ENCODE measurements at places on chromosomes 2 and 18. TPM values are rescaled to one million over a fixed set of nuclear protein-coding genes. Genes with fewer than 3 reads are reported as not detected.
A peak's percentile ranks its signal among the peaks of the same experiment; 100 is the strongest.

DNA sequence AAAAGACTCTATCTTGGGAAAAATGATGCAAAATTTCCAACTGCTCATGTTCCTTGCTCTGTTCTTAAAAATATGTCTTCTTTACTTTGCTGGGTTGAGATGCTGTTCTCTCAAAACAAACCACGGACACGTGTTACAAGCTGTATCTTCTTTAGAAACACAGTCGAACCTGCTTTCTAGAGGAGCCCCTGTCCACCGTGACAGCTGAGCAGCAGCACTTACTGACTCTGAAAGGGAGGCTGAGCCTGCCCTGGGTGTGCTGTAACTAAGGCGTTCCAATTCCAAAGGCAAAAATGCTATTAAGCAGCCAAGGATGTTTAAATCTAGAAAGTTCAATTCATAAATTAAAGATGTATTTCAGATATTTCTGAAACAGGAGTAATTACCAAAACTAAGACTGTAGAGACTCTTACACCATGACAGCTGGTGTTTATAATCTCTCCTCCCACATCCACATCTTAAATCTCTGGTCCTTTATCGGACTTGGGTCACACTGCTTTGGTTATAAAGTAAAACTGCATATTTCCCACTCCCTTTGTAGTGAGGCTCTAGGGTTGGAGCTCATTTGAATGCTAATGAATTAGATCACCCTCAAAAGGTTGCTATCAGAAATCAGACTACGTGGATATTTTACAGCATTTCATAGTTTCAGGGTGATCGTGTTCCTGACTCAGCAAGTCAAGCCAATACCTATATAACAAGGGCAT is 281.2 kb upstream of the LYPD1 start:
- no peak overlapping the region for H3K27ac ChIP-seq
- H3K27me3 ChIP-seq: no peaks in the 10 kb centered on the region
- no peaks in the 10 kb centered on the region for H3K4me1 ChIP-seq
- no peak overlapping the region for H3K4me3 ChIP-seq

DNA sequence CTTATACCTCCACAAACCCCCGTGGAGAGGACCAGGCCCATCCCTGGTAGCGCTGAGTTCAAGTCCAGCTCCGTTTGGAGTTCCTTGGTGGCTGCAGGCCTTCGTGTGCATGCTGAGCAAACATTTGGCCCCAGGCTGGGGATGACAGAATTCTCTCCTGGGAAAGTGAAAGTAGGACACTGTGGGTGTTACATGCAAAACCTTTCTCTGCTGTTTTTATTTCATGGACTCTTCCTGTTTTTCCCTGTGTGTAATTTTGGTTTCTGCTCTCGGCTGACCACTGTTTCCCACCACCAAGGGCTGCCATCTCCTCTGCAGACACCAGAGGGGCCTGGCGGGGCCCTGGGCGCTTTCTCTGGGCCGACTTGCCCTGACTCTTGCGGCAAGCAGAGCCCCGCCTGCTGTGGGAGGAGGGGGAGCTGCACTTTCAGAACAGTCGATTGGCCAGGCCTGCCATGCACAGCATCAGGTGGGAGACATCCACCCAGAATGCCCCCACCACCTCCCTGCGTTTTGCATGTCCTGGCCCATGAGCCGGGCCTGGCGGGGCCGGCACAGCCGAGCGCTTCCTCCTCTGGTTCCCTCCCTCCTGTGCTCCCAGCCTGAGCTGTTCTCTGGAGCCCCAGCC is 102.4 kb downstream of the CABLES1 start:
- H3K4me3 ChIP-seq: peak overlapping the region; percentile 30
- no peaks in the 10 kb centered on the region for H3K36me3 ChIP-seq
- DNase-seq: peak; percentile 31

The TGIF1 gene
- total RNA-seq: 88.7 TPM

- no peaks in the 10 kb centered on the region for H3K4me1 ChIP-seq
- H3K27me3 ChIP-seq: no peaks in the 10 kb centered on the region
- no peak for DNase-seq
- H3K27ac ChIP-seq: no peak overlapping the region
- H3K4me3 ChIP-seq: no peak overlapping the region
- no peaks in the 10 kb centered on the region for H3K36me3 ChIP-seq
Measured at GRCh38 chr18:8468921-8469335, 140.3 kb upstream of the RAB12 start.

The DPYSL5 gene
- not detected for total RNA-seq

The ZAP70 gene
- total RNA-seq: 432 TPM

DNA sequence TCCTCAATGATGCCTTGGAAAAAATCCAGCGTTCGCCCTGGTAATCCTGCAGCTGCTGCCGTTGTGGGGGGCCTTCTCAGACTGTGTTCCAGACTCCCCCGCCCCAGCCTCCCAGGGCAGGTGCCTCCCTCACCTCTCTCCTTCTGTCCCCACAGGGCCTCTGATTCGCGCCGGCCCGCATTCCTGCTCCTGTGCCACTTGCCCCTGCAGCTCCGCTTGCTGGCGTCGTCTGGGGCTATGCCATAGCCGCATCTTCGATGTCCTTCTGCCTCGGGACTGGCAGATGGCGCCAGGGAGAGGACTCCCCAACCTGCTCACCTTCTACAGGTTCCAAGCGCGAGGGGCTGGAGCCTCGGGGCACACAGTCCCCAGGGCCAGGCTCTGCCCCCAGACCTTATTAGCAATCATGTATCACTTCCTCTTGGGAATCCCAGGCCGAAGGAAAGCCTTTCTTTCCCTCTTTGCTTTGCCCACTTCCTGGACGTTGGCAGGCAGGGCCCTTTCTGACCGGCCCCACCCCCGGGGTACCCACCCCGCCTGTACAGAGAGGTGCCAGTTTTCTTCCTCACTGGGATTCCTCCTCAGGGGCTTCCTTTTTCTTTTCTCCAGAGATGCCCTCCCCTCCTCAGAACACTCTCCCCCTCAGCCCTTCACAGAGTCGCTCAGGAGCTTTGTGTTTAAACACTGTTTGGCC is 4.4 kb downstream of the SPATA3 start:
- no peaks in the 10 kb centered on the region for H3K4me1 ChIP-seq
- H3K27ac ChIP-seq: no peak overlapping the region
- H3K36me3 ChIP-seq: no peaks in the 10 kb centered on the region
- DNase-seq: no peak
- no peak overlapping the region for H3K4me3 ChIP-seq
- no peaks in the 10 kb centered on the region for H3K27me3 ChIP-seq

DNA sequence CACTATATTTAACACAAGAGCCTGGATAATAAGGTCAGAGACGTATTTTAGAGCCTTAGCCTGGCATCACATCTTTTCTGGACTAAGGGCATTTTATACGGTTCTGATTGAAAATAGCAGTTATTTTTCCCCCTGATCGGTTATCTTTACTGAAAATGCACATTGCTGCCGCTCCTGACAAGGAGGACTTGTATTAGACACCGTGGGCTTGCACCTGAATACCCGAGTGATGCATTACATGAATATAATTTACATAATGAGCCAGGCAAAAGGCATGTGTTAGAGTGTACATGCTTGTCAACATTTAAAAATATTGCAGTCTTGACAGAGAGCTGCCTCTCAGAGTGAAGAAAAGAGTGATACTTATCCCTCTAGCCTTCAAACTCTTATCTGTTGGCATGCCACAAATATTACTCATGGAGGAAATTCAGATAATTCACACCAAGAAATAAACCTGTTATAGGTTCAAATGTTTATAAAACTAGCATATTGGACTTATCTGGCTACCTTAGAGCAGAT is 470.5 kb upstream of the ETAA1 start:
- no peak for DNase-seq
- no peak overlapping the region for H3K27ac ChIP-seq
- no peaks in the 10 kb centered on the region for H3K36me3 ChIP-seq
- no peaks in the 10 kb centered on the region for H3K4me1 ChIP-seq
- no peaks in the 10 kb centered on the region for H3K27me3 ChIP-seq

The OTOF gene
- 0.49 TPM for total RNA-seq

The PGAP1 gene
- 6.0 TPM for total RNA-seq

DNA sequence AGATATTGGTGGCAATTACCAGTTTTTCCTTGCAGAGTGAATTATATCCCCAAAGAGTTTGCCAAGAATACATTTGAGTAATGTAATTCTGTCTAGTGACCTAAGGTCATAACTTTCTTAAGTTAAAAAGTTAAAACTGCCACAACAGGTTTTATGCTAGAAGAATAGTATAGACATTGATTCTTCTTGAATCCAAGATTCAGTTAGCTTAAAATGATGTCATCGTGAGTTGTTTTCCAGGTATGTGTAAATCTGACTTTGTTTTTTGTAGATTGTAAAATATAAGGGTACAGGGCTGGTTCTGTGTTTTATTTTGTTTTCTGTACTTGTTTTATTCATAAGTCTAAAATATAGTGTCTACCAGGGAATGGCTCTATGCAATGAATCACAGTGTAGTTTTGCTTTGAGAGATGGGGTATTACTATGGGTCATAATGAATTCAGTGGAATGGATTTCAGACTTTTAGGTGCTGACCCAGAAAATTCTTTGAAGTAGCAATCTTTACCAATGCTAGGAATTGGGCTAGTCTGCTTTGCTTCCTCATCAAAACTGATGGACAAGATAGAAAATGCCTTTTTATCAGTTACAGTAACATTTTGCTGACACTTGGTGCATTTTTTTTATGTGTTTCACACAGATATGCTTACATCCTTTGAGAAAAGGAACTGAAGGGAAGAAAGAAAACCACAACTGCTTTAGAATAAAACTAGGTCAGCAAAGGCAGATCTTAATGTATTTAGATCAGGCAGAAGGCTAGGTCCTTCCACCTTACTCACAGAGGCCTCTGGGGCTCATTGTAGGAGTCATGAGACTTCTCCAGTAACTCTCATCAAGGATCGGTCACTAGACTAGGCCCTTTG is 20.8 kb upstream of the MGAT5 start:
- H3K27me3 ChIP-seq: no peaks in the 10 kb centered on the region
- peaks cover 59% of the 10 kb centered on the region for H3K4me1 ChIP-seq
- no peaks in the 10 kb centered on the region for H3K36me3 ChIP-seq
- H3K27ac ChIP-seq: peak overlapping the region; percentile 37

DNA sequence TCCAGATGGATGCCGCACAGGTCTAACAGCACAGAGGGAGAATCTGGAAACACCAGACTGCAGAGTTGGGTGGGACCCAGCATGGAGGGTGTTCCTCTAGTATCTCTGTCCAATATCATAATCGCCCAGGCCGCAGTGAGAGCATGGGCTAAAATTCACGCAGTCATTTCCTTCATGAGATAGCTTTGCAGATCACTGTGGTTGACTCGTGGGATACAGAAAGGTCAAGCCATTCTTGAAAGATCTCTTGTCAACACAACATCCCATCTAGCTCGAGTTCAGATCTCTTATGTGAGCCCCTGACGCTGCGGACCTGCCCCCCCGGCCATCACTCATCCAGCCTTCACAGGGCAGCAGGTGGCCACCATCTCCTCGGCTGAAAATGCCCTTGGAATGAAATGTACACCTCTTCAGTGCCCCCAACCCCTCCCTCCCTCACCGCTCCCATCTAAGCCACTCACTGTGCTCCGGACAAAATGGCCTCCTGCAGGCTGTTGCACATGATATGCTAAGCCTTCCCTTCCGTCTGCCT is 45.9 kb downstream of the FOSL2 start:
- H3K27ac ChIP-seq: no peak overlapping the region
- H3K4me3 ChIP-seq: no peak overlapping the region
- DNase-seq: no peak
- no peaks in the 10 kb centered on the region for H3K4me1 ChIP-seq
- H3K27me3 ChIP-seq: no peaks in the 10 kb centered on the region

- H3K27ac ChIP-seq: no peak overlapping the region
- H3K4me1 ChIP-seq: no peaks in the 10 kb centered on the region
- DNase-seq: no peak
- H3K36me3 ChIP-seq: no peaks in the 10 kb centered on the region
- no peak overlapping the region for H3K4me3 ChIP-seq
- H3K27me3 ChIP-seq: no peaks in the 10 kb centered on the region
Measured at GRCh38 chr2:165499131-165499530, 29.6 kb downstream of the CSRNP3 start.

The UBXN4 gene
- total RNA-seq: 115 TPM

The DAW1 gene
- total RNA-seq: not detected

DNA sequence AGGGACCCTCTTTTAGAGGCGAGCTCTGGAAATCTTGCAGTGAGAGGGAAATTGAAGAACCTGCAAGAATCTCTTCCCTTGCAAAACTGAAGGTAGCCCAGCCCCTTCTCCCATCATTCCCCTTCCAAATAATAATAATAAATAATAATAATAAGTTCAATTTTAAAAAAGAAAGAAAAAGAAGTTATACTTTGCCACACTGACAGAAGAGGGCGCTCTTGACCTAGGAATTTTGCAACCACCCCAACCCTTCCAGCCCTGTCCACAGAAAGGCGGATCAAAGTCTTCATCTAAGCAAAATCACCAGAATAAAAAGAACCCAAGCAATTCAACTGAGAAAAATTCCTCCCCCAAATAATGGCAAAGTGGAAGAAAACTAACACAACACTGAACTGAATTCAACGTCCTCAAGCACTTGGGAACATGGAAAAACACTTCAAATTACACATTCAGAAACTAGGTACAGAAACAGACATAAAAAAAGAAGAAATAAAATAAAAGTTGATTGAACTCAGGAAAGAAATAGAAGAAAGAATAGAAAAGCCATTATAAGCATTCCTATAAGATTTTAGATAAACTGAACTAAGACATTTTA is 98.9 kb upstream of the GLS start:
- H3K27ac ChIP-seq: no peak overlapping the region
- H3K4me3 ChIP-seq: no peak overlapping the region
- H3K4me1 ChIP-seq: no peaks in the 10 kb centered on the region
- H3K27me3 ChIP-seq: no peaks in the 10 kb centered on the region
- no peaks in the 10 kb centered on the region for H3K36me3 ChIP-seq

The MYO3B gene
- 0.82 TPM for total RNA-seq

GRCh38 chr2:96554293-96555145 is 18.0 kb downstream of the ARID5A start:
- no peak overlapping the region for H3K4me3 ChIP-seq
- peaks cover 4% of the 10 kb centered on the region for H3K4me1 ChIP-seq
- DNase-seq: peak; percentile 66
- H3K27me3 ChIP-seq: no peaks in the 10 kb centered on the region

- no peak overlapping the region for H3K4me3 ChIP-seq
- no peaks in the 10 kb centered on the region for H3K27me3 ChIP-seq
- H3K4me1 ChIP-seq: no peaks in the 10 kb centered on the region
- DNase-seq: no peak
- H3K36me3 ChIP-seq: no peaks in the 10 kb centered on the region
Measured at GRCh38 chr2:119751706-119752105, 8.0 kb upstream of the PTPN4 start.

- peak overlapping the region; percentile 66 for H3K27ac ChIP-seq
- H3K36me3 ChIP-seq: no peaks in the 10 kb centered on the region
- H3K4me3 ChIP-seq: peak overlapping the region; percentile 66
- no peaks in the 10 kb centered on the region for H3K27me3 ChIP-seq
- peaks cover 16% of the 10 kb centered on the region for H3K4me1 ChIP-seq
Measured at GRCh38 chr18:13463526-13464210, 245.1 kb downstream of the LDLRAD4 start.

The CENPA gene
- total RNA-seq: 22.7 TPM

Data from naive thymus-derived CD4-positive, alpha-beta T cell (primary cell).